ENCODE measurements at places on chromosomes 11 and 22. TPM values are rescaled to one million over a fixed set of nuclear protein-coding genes. Genes with fewer than 3 reads are reported as not detected.

Gene SCT
- 7.6 TPM for total RNA-seq

Gene TRIM44
- 18.5 TPM for total RNA-seq

Gene APOL6
- 7.6 TPM for total RNA-seq

Gene TENM4
- total RNA-seq, result 90.9 TPM

Gene APOBEC3C
- 4.4 TPM for total RNA-seq

Gene RNF121
- total RNA-seq, result 33.5 TPM

Gene TRPM5
- 1.1 TPM for total RNA-seq

Gene PRR5L
- 30.7 TPM for total RNA-seq

Gene FGF3
- not detected for total RNA-seq

Measured in metanephros (tissue), 2 donors.